D341Med (cell line): ENCODE measurements at places on chromosomes 11 and 22.

- no peak for DNase-seq
These were observed 6.9 kb upstream of the MYO7A start for GRCh38 chr11:77121096-77121640.

- no peak for DNase-seq
These were observed 3.4 kb downstream of the WEE1 start for GRCh38 chr11:9576701-9577381.

- no peak for DNase-seq
These were observed 97.7 kb downstream of the CD44 start for GRCh38 chr11:35236667-35237003.

- DNase-seq, result no peak
These were observed 49.9 kb upstream of the CDON start for GRCh38 chr11:126112547-126112946.
